ENCODE measurements at places on chromosomes 3 and 15.
A peak's percentile ranks its signal among the peaks of the same experiment; 100 is the strongest.

DNA sequence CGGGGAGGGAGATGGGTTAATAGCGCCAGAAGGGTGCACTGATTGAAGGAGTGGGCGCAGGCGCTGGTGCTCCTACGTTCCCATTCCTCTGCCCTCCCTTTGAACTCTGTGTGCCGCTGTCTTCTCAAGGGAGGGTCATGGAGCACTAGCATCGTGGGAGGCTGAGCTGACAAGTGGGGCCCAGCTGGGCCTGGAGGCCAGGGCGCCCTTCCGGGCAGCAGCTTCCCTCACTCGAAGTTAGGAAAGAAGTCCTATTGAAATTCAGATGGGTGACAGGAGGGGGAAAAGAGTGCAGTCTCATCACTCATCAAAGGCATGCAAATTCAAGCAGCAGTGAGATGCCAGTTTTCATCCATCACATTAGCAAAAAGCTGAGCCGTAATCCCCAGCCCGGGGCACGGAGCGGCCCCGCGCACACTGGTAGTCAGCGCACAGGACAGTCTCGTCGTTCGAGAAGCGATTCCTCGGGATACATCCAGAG, 128.2 kb downstream of the LRRK1 start:
- no peak for DNase-seq

- no peak for DNase-seq
These were observed 58.8 kb downstream of the NPAP1 start for GRCh38 chr15:24734396-24734795.

GRCh38 chr3:138477120-138477519, 42.7 kb downstream of the ESYT3 start:
- DNase-seq, result no peak

- DNase-seq, result no peak
These were observed 25.4 kb upstream of the CHMP2B start for GRCh38 chr3:87201727-87202126.

DNA sequence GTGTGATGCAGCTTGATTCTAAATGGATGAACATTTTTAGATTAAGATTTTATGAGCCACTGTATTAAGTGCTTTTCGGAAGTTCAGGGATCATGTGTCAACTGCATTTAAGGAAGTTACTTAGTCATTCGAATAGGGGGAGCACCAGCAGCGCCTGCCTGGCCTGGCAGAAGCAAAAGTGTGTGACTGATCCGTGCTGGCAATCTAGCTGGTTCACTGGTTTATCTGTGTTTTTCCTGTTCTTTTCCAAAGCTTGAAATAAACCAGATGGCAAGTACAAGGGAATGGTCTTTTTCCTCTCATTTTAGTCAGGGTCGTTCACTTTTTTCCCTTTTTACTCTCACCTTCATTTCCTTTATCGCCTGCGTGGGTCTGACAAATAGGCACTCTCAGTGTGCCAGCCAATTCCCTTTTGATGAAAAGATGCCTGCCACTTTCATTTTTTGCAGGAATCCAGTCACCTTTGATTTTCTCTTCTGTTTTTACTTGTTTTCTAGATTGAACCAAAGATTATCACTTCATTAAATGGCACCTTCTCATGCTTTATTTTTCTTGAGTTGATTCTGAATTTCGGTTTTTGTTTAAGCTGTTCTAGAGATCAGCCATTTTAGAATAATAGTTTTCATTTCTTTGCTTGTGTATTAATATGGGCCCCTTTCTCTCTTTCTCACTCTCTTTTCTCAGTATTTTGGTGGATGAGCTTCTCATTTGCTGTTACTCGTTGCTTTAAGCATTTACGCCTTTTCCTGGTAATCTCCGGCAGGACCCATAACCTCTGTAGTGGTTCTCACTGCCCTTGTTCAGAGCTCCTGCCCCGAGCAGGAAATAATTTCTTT, 2.8 kb downstream of the ABHD2 start:
- DNase-seq, result no peak

- DNase-seq, result no peak
These were observed 32.7 kb downstream of the ARL14 start for GRCh38 chr3:160709477-160710182.

GRCh38 chr3:184631472-184631861, 69.9 kb downstream of the EPHB3 start:
- no peak for DNase-seq

GRCh38 chr3:56200251-56200650, 268.0 kb downstream of the ERC2 start:
- DNase-seq, result no peak

GRCh38 chr3:23653647-23654525, 151.9 kb upstream of the UBE2E1 start:
- DNase-seq, result no peak

GRCh38 chr3:81308306-81308705, 453.1 kb downstream of the GBE1 start:
- no peak for DNase-seq

GRCh38 chr3:72722930-72723726, 125.1 kb downstream of the SHQ1 start:
- DNase-seq, result no peak

GRCh38 chr15:72825829-72826228, 42.3 kb upstream of the ADPGK start:
- DNase-seq, result no peak

DNA sequence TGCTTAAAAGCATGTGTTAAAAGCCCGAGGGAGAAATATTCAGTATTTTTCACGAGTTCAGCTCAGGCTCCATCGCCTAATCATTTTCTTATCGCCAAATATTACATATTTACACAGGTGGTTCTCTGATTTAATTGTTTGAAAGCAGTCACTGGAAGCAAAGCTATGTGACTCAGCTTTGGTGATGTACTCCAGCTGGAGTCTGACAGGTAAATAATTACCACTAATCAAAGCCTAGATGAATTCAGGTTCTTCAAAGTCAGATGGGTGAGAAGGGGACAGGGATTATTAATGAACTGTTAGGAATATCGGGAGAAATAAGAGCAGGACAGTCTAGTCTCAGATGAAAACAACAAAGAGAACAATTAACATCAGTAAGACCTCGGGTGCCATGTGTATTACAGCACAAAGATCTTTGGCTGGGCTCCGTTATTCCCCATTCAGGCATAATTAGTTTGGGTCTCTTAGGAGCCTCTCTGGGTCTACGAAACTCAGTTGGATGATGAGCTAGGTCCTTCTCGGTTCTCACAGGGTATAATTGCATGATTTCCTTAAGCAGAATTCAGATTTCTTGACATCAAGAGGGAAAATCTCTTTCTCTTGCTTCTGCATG, 331.7 kb upstream of the ADAMTS9 start:
- no peak for DNase-seq

DNA sequence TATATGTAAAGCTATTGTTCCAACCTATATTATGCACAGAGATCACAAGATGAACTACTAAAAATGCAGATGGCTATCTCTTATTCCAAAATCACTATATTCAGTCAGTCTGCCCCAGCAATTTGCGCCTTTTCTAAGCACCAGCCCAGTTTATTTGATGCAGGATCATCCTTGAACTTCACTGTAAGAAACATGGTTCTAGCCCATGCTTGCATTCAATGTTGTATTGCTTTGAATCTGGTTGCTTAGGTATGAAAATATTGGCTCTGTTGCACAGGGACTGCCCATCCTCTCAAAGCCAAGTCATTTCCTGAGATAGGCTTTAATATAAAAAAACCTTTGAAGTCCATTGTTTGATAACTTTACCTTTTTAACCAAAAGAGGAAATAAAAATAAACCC, 170.5 kb upstream of the LRIG1 start:
- DNase-seq, result no peak

- DNase-seq, result no peak
These were observed 122.1 kb upstream of the TPRG1 start for GRCh38 chr3:189049458-189050236.

- no peak for DNase-seq
These were observed 51.5 kb downstream of the TJP1 start for GRCh38 chr15:29770796-29771195.

- no peak for DNase-seq
These were observed 58.5 kb upstream of the SLC24A5 start for GRCh38 chr15:48062148-48062872.

DNA sequence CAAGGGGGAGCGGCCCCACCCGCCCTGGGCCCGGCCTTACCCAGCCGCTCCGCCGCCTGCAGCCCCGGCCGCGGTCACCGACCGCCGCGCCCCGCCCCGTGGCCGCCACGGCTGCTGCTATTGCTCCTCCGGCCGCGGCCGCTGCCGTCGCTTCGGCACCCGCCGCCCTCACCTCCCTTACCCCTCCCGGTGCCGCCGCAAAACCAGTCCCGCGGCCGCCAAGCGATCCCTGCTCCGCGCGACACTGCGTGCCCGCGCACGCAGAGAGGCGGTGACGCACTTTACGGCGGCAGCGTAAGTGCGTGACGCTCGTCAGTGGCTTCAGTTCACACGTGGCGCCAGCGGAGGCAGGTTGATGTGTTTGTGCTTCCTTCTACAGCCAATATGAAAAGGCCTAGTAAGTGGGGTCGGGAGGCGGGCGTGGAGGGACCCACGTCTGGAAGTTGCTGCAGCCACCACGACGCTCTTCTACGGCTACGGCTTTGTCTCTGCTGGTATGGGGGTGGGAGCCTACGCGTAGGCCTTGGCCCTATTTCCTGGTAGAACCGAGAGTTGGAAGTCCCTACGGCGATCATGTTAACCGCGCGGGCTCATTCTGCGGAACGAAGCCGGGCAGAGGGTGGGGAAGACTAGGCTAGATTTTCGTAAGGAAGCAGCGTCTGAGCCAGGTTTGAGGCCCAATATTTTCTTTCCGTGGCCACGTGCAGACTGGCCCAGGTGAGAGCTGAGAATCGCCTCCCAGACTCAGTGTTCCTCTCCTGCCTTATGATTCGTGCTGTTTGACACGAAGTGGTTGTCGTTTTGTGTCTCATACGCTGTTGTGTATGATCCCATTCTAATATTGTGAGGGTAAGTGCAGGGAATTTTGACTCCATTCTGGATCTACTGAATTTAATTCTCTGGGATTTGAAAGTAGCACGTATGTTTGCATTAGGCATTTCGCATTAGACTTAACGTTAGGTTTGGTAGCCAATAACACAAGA, at the start of the genes GNL3 and PBRM1:
GNL3 (plus strand) TSS at position 324 of the 983 bp plus-strand sequence; CDS start at position 385, 61 bp downstream.
PBRM1 (minus strand) TSS at position 205 of the 983 bp plus-strand sequence.
- DNase-seq, result peak; percentile 61
